ENCODE measurements at places on chromosomes 2 and 18.

GRCh38 chr18:58172031-58172430, 128.0 kb downstream of the NEDD4L start:
- DNase-seq: no peak

- no peak for DNase-seq
Observed at GRCh38 chr2:42848265-42848664, 55.9 kb upstream of the HAAO start.

GRCh38 chr2:133314795-133315194, 253.5 kb downstream of the NCKAP5 start:
- no peak for DNase-seq

GRCh38 chr2:61255580-61256437, 93.8 kb downstream of the C2orf74 start:
- DNase-seq: no peak
